ENCODE measurements at places on chromosomes 3 and 15. TPM values are rescaled to one million over a fixed set of nuclear protein-coding genes. Genes with fewer than 3 reads are reported as not detected.

IQCF5 gene
- not detected for total RNA-seq

HIGD2B gene
- not detected for total RNA-seq

MAGEL2 gene
- not detected for total RNA-seq

ANKUB1 gene
- total RNA-seq = not detected

PTX3 gene
- 151 TPM for total RNA-seq

ARGFX gene
- total RNA-seq = not detected

THAP10 gene
- 11.0 TPM for total RNA-seq

SLC12A1 gene
- not detected for total RNA-seq

GOLGA6B gene
- total RNA-seq = not detected

NME9 gene
- not detected for total RNA-seq

RHOV gene
- 1.4 TPM for total RNA-seq

GOLGA8H gene
- total RNA-seq = 1.6 TPM

GOLGB1 gene
- 24.4 TPM for total RNA-seq

MYO5A gene
- 33.4 TPM for total RNA-seq

ACKR4 gene
- total RNA-seq = not detected

GOLIM4 gene
- total RNA-seq = 55.2 TPM

FAM131A gene
- total RNA-seq = 0.62 TPM

ABHD17C gene
- 5.8 TPM for total RNA-seq

UROC1 gene
- total RNA-seq = not detected

PODXL2 gene
- 29.6 TPM for total RNA-seq

TRAIP gene
- 16.1 TPM for total RNA-seq

LINGO1 gene
- 0.60 TPM for total RNA-seq

SLC22A14 gene
- not detected for total RNA-seq

AMOTL2 gene
- total RNA-seq = 182 TPM

MEX3B gene
- 4.0 TPM for total RNA-seq
